M059J (cell line): ENCODE measurements at places on chromosomes 16 and 17. TPM values are rescaled to one million over a fixed set of nuclear protein-coding genes. Genes with fewer than 3 reads are reported as not detected.

GUCY2D gene
- not detected in 2 replicates for total RNA-seq

KRT15 gene
- total RNA-seq = 6.3 and 10.2 TPM in 2 replicates

NTN3 gene
- 0.44 TPM in 1 of 2 replicates, not detected in the other for total RNA-seq

ASGR1 gene
- total RNA-seq = not detected in 2 replicates

PDILT gene
- not detected in 2 replicates for total RNA-seq

CFAP97D1 gene
- total RNA-seq = not detected in 2 replicates

RFWD3 gene
- 63.2 and 68.9 TPM in 2 replicates for total RNA-seq

TMC5 gene
- total RNA-seq = 0.15 TPM in 1 of 2 replicates, not detected in the other

CD300E gene
- not detected in 2 replicates for total RNA-seq

OR4D1 gene
- total RNA-seq = not detected in 2 replicates

TBC1D3G gene
- total RNA-seq = not detected in 2 replicates

PRDM7 gene
- total RNA-seq = not detected in 2 replicates

COASY gene
- total RNA-seq = 31.3 and 33.0 TPM in 2 replicates

ZNF385C gene
- total RNA-seq = 0.81 TPM in 1 of 2 replicates, not detected in the other

C16orf96 gene
- not detected in 2 replicates for total RNA-seq

CPHXL2 gene
- not detected in 2 replicates for total RNA-seq

CCDC40 gene
- total RNA-seq = 0.94 and 1.3 TPM in 2 replicates

HAS3 gene
- total RNA-seq = 0.20 and 1.3 TPM in 2 replicates

HIGD1B gene
- not detected in 2 replicates for total RNA-seq

MGAT5B gene
- 6.5 and 11.8 TPM in 2 replicates for total RNA-seq
